ENCODE measurements at places on chromosomes 3 and 15.

DNA sequence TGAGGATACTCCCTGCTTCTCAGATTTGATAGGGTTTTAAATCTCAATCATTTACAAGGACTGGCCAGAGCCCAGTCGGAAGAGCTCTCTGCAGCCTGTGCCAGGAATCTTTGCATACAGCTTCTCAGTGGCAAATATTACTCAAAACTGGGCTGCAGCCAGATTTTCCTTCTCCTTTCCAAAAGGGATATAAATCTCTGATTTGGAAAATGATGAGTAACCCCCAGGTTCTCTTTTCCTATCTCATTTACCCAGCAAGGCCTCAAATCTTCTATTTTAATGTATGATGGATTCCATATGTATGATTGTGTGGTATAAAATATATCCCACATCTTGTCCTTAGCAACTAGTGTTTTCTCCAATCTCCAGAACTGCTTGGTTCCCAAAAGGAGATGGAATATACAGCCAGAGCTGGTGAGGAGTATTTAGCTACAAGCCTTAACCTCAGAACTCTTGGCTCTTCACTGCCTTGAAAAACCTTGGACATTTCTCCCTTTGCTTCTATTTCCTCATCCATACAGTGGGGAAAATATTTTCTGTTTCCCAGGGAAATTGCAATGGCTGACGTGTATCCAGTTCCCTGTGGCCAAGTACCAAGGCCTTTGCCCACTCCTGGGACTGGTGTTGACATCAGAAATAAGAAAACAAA lies 114.4 kb downstream of the ATG7 start:
- DNase-seq, result no peak

- DNase-seq, result no peak
These were observed 474.5 kb downstream of the RBMS3 start for GRCh38 chr3:29755416-29755815.

DNA sequence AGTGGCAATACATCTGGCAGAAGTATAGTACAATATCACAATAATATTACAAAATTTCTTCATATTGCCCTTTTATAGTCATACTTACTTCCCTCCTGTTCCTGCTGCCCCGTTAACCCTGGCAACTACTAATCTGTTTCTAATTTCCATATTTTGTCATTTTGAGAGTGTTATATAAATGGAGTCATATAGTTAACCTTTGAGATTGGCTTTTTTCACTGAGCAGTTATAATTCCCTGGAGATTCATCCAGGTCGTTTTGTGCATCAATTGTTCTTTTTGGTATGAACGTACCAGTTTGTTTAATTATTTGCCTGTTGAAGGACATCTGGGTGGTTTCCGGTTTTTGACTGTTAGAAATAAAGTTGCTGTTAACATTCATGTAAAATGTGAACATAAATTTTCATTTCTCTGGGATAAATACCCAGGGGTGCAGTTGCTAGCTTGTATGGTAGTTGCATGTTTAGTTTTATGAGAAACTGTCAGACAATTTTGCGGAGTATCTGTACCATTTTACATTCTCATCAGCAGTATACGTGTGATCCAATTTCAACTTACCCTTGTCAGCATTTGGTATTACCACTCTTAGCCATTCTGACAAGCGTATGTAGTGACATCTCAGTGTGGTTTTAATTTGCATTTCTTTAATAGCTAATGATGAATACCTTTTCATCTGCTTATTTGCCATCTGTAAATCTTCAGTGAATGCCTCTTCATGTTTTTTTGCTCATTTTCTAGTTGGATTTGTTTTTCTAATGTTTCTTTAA lies 32.2 kb upstream of the IL20RB start:
- DNase-seq, result no peak

GRCh38 chr15:90523373-90523772 lies 6.3 kb upstream of the CRTC3 start:
- DNase-seq, result no peak

DNA sequence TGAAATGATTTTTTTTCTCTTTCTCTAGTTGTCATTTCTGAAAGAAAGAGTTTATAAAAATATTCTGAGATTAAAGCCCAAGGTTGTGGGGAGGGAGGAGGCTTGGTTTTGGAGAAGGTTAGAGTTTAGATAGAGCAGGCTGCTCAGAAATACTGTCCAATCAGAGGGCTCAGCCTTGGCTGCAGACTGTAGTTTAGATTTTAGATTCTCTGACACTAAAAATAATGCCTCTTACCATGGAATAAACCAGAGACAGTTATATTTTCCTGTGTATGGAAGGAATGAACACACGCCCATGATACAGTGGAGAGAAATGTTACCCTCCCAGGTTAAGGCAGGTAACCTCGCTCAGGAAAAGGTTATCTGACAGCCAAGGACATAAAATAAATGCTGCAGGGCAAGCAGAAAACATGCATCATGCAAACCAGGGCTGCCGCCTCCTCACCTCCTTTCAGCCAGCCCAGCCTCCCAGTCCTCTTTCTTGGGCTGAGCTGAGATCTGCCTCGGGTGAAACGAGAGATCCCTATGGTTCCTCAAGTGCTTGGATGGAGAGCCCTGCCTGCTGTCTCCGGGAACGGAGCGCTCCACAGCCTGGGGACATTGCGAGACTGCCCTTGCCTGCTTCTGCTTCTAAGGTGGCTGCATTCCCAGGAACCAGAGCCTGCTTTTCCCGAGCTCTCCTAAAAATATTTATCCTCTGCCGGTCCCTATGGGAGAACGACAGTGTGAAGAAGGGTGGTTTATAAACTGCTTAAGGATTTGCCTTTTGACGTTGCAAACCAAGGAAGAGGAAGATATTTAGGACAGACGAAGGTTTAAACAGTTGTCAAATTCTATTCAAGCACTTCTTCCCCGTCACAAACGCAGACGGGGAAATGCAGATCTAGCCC lies 848 bp downstream of the NCEH1 start:
- DNase-seq, result no peak

- DNase-seq, result no peak
These were observed 60.9 kb downstream of the TGFBR2 start for GRCh38 chr3:30667280-30667651.

GRCh38 chr3:14548321-14548729 lies 8.2 kb upstream of the GRIP2 start:
- peak; percentile 7 for DNase-seq

- DNase-seq, result no peak
These were observed 24.3 kb downstream of the RPLP1 start for GRCh38 chr15:69476704-69477473.

- DNase-seq, result no peak
These were observed 68.1 kb upstream of the LPP start for GRCh38 chr3:188085584-188086560.

DNA sequence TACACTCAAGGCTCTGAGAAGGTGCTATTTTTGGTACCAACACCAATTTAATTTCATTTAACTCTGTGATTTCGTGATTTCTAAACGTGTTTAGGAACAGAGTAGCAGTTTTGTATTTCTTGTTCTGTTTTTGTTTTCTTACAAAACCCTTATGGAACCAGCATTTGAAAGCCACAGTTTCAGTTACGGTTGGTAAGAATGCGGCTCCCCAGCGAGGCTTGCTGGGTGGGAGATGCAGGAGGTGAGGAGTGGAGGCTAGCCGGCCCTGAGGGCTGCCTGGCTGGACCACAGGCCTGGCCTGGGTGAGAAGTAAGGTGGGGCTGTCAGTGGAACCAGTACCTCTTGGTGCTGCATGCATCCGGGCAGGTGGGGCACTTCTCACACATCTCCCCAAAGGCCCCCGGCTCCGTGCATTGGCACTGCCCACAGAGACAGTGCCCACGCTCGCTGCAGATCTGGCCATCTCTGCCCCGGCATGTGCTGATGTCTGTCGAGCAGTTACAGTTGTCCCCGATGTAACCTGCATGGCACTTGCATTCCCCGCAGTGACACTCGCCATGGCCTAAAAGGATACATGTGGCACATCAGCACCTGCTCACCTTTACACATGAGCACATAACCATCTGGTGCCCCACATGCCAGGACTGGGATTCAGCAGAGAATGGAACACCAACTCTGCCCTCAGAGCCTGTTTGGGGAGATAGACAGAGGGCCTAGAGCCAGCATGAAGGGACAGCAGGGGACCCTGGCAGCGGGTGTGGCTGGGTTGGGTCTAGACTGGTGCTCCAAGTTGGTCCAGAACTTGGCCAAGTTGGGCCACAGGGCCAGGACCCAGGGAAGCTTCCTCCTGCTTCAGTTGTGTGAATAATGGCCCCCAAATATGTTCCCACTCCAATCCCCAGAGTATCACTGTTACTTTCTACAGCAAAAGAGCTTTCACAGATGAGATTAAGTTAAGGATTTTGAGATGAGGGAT lies 43.4 kb downstream of the UMPS start:
- no peak for DNase-seq

DNA sequence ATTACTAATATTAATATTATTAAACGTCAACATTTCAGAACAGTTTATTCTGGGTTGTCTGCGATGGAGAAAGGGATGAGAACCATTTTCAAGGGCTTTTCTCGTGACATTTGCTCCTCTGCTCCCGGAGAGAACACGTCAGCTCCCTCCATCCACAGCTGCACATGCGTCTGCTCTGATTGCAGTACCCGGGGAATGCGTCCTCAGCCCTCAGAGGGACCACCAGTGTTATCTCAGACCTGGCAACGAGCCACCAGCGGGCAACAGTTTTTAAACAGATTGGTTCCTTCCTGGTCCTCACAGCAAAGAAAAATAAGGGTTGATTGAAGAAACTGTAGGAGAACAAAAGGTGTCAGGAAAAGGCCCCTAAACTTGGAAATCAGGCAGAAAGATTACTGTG lies 202.2 kb upstream of the ADAMTS9 start:
- DNase-seq, result no peak

- DNase-seq, result peak; percentile 72
These were observed at the start of gene HSPBAP1 for GRCh38 chr3:122793568-122794416. Gene HSPBAP1 (minus strand): TSS chr3:122793831. CDS start chr3:122793680, 151 bp downstream.

GRCh38 chr3:29513236-29513635 lies 232.4 kb downstream of the RBMS3 start:
- DNase-seq, result no peak

DNA sequence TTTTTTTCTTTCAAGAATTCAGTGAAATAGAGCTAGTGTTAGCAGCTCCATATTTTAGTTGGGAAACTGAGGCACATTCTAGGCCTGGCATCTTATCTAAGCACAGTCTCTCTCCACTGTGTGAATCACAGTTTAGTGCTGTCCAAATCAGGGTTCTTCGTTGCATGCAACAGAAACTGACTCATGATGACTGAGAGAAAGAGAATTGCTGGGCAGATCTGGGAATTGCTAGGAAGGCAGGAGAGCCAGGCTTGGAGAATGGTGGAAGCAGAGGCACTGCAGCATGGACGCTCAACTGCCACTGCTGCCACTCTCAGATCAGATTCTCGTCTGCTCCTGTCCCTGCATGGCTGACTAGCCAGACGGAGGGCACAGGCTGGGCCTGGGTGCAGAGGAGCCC lies 40.7 kb upstream of the CHST2 start:
- DNase-seq, result no peak

DNA sequence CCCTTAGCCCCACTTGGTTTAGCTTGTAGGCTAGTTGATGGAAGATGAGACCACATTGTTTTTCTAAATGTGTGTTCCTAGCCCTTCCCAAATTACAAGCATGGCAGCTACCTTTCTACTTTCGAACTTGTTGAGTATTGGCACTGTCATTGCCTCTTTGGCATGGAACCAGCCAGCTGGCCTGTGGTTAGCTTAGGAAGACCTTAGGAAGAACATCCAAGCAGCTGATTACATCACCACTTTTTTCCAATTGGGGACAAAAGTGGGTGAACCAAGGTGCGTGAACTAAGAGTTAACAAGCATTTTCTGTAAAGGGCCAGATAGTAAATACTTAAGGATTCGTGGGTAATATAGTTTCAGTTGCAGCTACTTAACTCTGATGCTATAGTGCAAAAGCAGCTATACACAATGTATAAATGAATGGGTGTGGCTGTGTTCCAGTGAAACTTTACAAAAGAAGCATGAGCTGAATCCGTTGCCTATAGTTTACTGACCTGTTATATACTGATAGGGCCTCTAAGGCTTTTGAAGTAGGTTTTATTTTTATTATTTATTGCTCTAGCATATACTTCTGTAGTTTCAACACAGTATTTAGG lies 8.5 kb downstream of the KLHL18 start:
- DNase-seq, result no peak

- DNase-seq, result no peak
These were observed 1038.5 kb upstream of the NR2F2 start for GRCh38 chr15:95291898-95292472.

- DNase-seq, result no peak
These were observed at the start of gene PROK2 for GRCh38 chr3:71784914-71785531. Gene PROK2 (minus strand): TSS chr3:71785148. CDS start chr3:71785052, 96 bp downstream.

DNA sequence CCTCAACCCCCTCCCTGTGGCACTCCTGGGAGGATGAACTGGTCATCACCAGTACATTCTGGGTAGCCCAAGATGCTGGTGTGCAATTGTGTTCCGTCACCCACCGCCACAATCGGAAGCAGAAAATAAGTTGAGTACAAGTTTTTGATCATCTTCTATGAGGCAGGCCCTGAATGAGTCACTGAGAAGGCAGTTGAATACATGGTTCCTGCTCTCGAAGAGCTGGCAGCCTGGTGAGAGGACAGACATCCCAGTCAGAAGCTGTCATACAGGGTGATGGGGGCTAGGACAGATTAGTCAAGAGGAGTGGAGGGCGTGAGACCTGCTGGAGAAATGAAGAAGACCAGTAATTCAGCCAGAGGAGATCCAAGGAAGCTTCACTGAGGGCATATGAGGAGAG lies 6.2 kb downstream of the CEMIP start:
- no peak for DNase-seq

DNA sequence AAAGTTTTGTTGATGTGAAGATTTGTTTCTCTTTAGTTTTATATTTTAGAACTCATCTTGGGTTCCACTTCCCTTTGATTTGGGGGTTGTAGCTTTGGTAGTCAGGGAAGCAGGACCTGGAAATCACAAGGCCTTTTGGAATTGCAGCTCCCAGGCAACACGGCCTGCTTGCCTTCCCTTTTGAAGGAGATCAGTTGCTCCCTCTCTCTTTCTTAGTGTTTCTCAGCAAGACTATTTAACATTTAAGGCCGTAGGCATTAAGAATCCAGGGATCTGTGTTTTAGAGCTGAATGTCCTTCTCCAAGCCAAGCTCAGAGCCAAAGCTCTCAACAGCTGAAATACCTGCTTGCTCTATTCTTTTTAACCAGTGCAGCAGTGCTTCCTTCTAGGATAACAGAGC lies 310.3 kb downstream of the PTPRG start:
- no peak for DNase-seq

GRCh38 chr3:115937054-115937453 lies 313.7 kb downstream of the GAP43 start:
- DNase-seq, result no peak

- no peak for DNase-seq
These were observed 36.7 kb upstream of the BLM start for GRCh38 chr15:90680371-90680935.

DNA sequence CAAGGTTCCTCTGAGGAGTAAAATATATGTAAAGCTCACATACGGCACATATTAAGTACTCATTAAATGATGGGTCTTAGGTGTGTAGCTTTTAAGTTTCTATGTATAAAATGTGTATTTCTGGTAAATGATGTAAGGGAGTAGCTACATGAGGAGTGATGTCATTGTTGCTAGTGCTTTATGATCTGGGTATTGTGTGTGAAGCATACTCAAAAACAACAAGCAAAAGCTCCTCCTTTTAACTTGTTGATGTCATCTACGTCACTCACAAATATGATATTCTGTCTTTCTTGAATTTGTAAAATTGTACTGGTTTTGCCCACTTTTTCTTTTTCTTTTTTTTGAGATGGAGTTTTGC lies 1.4 kb upstream of the HERC1 start:
- DNase-seq, result no peak

Data from stimulated activated CD4-positive, alpha-beta T cell treated with anti-CD3 and anti-CD28 coated beads, Interleukin-1b, Interleukin-23, amount 100 ng/mL, for 1 hour (primary cell).